ENCODE measurements at places on chromosomes 6 and 20.

DNA sequence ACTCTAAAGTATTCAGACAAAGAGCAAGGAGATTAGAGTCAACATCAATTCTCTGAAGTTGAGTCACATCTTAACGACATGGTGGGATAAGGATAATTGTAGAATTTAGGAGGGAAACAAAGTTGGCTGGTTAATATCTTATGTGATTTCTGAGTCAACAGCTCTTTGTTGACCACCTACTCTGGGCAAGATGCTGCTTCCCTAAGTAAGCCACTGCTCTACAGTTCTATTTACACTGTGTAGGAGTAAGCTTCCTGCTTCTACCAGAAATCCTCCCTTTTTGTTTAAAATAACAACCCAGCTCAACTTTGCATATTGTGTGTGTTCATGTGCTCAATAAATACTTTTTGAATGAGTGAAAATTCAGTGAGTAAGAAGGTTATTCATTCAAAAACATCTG is 3.1 kb downstream of the HS3ST5 start:
- no peak for DNase-seq

DNA sequence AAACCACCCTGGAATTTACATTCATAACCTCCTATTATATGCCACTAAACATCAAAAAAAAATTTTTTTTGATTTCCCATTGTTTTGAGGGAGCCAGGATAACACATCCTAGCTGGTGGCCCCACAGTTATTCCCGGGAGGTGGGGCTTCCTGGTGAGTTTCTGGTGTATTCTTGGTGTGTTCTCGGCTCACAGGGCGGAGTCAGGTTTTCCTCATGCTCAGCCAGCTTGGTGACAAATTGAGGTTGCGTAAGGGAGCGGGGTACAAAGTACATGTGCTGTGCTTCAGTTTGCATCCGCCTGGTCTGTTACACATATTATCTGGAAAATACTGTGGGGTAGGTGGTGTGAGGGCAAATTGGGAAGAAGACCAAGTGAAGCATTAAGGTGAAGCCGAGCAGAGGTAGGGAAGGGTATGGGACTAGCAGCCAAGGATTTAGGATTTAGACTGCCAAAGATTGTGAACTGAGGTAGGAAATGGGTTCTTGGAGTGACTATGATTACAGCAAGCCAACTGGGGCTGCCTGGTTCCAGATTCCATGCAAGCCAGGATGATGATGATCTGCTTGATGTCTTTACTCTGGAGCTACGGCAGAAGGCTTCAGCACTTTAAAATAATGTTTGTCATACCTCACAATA is 46.2 kb upstream of the EEF1A1 start:
- DNase-seq = peak; percentile 46

DNA sequence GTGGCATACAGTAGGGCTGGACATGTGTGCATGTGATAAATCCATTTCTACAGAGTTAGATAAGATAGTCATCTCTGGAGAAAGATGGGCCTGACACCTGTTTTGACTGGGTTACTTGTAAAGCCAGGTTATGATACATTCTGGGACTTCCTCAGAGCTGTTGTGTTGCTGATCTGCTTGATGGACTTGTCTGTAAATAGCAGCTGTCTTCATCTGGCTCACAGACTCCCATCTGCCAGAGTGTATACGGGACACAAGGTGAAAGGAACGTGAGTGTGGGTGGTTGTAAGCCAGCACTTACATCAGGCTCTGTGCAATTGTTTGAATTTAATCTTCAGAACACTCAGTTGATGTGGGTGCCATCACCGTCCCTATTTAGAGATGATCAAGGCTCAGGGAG is 49.8 kb downstream of the ZDHHC14 start:
- no peak for DNase-seq

GRCh38 chr6:135581211-135581610 is 83.7 kb upstream of the AHI1 start:
- no peak for DNase-seq

GRCh38 chr6:56406276-56407269 is 159.2 kb upstream of the COL21A1 start:
- DNase-seq = no peak

DNA sequence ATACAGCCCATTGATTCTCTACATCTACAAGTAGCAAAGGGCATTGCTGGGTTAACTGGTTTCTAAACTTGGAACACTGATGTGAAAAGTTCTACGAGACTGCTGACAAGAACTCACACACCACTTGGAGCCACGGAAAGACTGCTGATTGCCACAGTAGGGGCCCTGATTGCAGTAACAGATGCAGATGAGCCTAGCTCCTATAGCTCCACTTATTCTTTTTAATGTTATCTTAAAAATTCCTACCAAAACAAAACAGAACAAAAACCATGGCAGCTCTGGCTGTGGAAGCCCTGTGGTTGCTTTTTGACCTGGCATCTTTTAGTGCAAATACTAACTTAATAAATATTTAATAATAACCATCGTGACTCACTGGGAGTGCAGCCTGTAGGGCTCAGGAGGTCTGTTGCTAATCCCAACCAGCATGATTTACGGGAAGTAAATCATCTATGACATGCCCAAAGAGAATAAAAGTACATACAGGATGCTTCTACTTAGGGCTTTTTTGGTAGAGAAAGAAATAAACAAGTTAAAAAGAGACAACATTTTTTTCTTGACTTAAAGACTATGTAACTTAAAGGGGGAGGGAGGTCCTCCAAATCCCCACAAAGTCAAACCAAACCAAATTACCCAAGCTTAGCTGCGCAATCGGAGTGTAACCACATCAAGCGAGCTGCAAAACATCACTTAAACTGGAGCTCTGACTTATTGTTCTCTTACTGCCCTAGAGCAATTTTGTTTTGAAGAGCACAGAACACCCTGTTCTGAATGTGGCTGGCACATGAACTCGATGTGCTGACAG is 87.2 kb downstream of the FKBP5 start:
- DNase-seq = peak; percentile 42

GRCh38 chr6:47023573-47023972 is 18.6 kb downstream of the ADGRF1 start:
- DNase-seq = no peak

- no peak for DNase-seq
Observed at GRCh38 chr6:158571826-158572652, 12.1 kb downstream of the TMEM181 start.

DNA sequence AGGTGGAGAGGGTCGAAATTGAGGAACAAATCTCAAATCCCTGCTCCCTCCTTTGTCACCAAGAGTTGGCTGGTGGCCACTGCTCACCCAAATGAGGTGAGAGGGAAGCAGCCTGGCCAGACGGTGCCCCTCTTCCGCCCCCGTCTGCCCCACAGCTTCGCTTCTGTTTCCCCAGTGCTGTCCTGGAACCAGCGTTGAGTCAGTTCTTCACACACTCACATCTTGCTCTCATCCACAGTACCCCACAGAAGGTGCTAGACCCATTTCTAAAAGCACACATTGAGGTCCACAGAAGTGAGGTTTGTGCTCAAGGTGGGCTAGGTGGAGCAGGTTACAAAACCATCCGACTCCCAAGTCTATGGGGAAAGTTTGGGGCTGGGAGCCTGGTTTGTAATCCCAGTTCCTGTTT is 3.8 kb downstream of the CEBPB start:
- DNase-seq = no peak

DNA sequence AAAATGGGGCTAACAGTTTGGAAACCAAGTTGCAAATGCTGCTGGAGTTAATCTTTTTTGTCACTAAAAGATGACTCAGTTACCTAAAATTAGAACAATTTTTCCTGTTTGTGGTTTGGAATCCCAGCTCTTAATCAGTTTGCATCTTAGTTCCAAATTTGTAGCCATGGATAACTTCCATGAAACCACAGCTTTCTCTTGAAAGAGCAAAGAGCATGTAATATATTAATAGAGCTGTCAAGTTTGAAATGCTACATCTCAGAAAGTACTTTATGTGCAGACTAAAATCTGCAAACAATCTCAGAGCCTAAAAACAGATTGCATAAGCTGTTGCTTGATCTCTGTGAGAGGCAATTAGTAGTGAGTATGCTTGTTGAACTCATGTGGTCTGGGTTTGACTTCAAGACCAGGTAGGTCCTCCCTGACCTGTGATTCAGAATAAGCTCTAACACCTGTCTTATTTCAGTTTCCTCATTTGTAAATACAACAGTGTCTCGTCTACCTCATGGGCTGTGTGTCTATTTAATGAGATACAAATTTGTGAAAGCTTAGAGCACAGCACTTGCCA is 23.5 kb downstream of the DHX35 start:
- DNase-seq = peak; percentile 89

DNA sequence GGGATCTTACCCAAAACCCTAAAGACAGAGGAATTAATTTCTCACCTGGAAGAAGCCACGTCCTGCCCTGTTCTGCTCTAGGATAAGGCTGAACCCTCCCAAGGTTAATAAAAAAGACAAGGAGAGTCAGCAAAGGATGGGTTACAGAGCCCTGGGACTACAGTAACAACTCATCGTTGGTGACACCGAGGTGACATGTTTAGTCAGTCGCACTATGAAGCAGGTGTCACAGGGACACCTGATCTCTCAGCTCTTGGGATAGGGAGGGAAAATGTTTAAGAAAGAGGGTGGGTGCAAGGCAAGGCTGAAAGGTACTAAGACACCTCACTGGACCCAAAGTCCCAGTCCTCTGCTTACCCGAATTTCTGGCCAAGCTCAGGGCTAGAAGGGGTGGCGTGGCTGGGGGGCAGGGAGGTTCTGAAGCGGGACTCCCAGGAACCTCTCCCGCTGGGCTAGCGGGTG is 562 bp downstream of the MOCS1 start:
- no peak for DNase-seq

GRCh38 chr20:49432550-49432949 is 49.9 kb downstream of the KCNB1 start:
- DNase-seq = no peak

DNA sequence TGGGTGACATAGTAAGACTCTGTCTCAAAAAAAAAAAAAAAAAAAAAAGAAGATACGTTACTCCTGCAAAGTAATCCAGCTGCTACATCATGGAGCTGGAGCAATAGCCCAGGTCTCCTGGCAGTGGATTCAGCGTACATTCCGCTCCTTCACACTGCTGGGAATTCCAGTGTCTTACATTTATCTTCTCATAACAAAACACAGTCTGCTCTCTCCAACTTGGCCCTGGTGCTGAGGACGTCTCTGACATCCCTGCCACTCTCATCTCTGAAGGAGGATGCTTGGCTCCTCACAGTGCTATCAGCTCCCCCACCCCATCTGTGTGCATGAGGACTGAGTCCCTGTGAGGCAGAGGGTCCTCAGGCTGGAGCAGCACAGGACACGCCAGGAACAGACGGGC is 529.8 kb downstream of the CD83 start:
- DNase-seq = no peak

DNA sequence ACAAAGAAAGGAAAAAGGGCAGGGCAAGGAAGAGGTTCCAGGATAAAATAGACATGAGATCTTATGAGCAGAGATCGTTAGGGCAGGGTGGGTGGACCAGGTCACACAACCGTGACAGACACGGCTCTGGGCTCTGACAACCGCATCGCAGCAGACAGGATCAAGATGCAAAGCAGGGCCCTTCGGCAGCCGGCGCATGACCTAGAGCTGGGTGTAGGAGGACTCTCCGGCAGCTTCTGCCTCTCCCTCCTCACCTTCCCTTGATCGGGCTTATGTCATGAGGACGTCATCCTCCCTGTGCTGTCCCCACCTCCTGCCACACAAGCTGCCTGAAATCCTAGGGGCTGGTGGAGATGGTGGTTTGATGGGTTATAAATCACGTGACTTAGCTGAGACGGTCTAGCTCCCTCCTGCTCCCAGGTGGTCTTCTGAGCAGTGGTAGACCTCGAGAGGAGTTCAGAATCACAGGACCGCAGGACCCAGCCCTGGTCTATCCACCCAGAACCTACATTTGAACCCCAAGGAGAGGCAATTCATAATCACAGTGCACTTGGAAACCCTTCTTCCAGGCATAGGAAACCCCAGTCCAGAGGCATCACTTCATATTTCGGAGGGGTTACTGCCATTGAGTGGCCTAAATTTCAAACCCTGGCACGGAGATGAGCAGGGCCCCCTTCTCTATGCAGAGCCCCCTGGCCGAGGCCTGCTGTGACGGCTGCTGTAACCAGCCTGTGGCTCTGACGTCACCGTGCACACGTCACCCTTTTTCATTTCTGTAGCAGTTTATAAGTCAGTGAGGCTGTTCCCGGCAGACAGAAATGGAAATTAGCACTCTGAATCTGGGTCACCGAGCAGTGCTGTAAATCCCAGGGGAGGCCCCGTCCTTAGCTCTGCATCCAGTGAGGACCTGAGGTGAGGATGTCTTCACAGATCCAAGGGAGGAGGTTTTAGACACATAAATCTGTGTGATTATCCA is 8.7 kb upstream of the CCR6 start:
- DNase-seq = no peak

DNA sequence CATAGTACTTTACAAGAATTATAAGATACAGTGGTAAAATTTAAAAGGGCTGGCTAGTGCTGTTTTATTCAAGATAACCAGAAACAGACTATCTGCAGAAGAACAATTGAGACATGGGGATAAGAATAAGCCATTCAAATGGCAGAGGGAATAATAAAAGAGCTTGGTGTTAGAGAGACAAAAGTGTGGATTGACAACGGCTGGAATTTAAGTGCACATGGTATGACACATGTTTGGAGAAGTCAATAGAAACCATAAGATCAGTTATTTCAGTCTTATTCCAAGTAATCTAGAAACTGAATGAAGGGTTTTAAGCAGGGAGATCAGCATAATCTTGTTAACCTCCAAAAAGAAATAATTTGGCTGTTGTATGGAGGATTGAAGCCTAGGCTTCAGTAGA is 1205.5 kb upstream of the CITED2 start:
- no peak for DNase-seq

- DNase-seq = peak; percentile 13
Observed at GRCh38 chr6:37433657-37434271, 743 bp downstream of the CMTR1 start.

- no peak for DNase-seq
Observed at GRCh38 chr6:16706029-16706428, 55.2 kb downstream of the ATXN1 start.

- DNase-seq = no peak
Observed at GRCh38 chr6:134925800-134926199, 24.1 kb downstream of the ALDH8A1 start.

DNA sequence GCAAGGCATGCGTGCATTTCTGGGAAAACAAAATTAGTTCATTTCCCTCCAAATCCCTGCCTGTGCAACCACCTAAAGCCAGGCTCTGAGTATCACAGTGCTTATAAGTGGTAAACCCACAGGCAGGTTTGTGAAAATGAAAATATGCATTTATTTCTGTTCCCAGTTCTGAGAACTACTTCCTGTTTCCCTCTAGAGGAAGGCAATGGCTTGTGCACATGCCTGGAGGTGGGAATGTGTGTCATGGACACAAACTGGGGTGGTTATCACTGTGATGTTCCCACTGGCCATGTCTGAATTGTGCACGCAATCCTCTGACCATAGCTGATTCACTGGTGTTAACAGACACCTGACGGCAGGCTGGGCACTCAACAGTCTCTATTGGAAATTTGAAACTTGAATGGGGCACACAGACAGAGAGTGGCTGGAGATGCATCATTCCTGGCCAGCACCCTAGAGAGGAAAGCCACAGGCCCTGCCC is 26.3 kb downstream of the FAM110A start:
- DNase-seq = peak; percentile 50

DNA sequence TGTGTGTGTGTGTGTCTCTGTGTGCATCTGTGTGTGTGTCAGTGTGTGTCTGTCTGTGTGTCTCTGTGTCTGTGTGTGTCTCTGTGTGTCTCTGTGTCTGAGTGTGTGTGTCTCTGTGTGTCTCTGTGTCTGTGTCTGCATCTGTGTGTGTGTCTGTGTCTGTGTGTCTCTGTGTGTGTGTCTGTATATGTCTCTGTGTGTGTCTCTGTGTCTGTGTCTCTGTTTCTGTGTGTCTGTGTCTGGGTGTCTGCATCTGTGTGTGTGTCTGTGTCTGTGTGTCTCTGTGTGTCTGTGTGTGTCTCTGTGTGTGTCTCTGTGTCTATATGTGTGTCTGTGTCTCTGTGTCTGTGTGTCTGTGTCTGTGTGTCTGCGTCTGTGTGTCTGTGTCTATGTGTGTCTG is 207.8 kb downstream of the TAF4 start:
- no peak for DNase-seq

Measured in A172 (cell line).